Purkinje cell (primary cell): ENCODE measurements at places on chromosomes 6 and 20. TPM values are rescaled to one million over a fixed set of nuclear protein-coding genes. Genes with fewer than 3 reads are reported as not detected.

PAK5 gene
- 6.0 and 8.4 TPM in 2 replicates for polyA plus RNA-seq

ADGRF4 gene
- not detected in 2 replicates for polyA plus RNA-seq

GRM4 gene
- 2.1 and 5.2 TPM in 2 replicates for polyA plus RNA-seq

TFAP2C gene
- not detected in 2 replicates for polyA plus RNA-seq

BPI gene
- not detected in 2 replicates for polyA plus RNA-seq

MAPK13 gene
- 0.69 and 0.94 TPM in 2 replicates for polyA plus RNA-seq

HTR1E gene
- polyA plus RNA-seq = 0.58 TPM in 1 of 2 replicates, not detected in the other

ESF1 gene
- polyA plus RNA-seq = 38.7 and 44.8 TPM in 2 replicates

EFHC1 gene
- polyA plus RNA-seq = 17.9 and 34.6 TPM in 2 replicates

DEFB132 gene
- polyA plus RNA-seq = not detected in 2 replicates

GLYATL3 gene
- polyA plus RNA-seq = not detected in 2 replicates

COQ3 gene
- 48.5 and 65.9 TPM in 2 replicates for polyA plus RNA-seq

SLC26A8 gene
- 1.4 and 2.9 TPM in 2 replicates for polyA plus RNA-seq

LGSN gene
- polyA plus RNA-seq = 0.65 TPM in 1 of 2 replicates, not detected in the other

HCRTR2 gene
- polyA plus RNA-seq = not detected in 2 replicates

HLA-DOB gene
- polyA plus RNA-seq = not detected in 2 replicates

ZNF311 gene
- polyA plus RNA-seq = 0.77 and 0.90 TPM in 2 replicates

TP53TG5 gene
- 2.1 and 3.8 TPM in 2 replicates for polyA plus RNA-seq

PPIL6 gene
- 16.7 and 18.1 TPM in 2 replicates for polyA plus RNA-seq

SLC12A5 gene
- polyA plus RNA-seq = 332 and 498 TPM in 2 replicates

SRSF12 gene
- 5.5 and 8.6 TPM in 2 replicates for polyA plus RNA-seq

STX11 gene
- polyA plus RNA-seq = not detected in 2 replicates

RAET1E gene
- 0.34 TPM in 1 of 2 replicates, not detected in the other for polyA plus RNA-seq

VWA7 gene
- polyA plus RNA-seq = 3.1 TPM in 1 of 2 replicates, not detected in the other

PRL gene
- polyA plus RNA-seq = not detected in 2 replicates

QRSL1 gene
- polyA plus RNA-seq = 8.8 and 10.0 TPM in 2 replicates

SNRPB2 gene
- 178 and 214 TPM in 2 replicates for polyA plus RNA-seq

KLC4 gene
- polyA plus RNA-seq = 7.8 and 17.5 TPM in 2 replicates

HLA-A gene
- 9.9 and 13.0 TPM in 2 replicates for polyA plus RNA-seq

DEFB114 gene
- polyA plus RNA-seq = not detected in 2 replicates

SIM1 gene
- not detected in 2 replicates for polyA plus RNA-seq

SNAI1 gene
- 0.34 TPM in 1 of 2 replicates, not detected in the other for polyA plus RNA-seq

EDN1 gene
- polyA plus RNA-seq = 1.9 TPM in 1 of 2 replicates, not detected in the other

OXT gene
- polyA plus RNA-seq = not detected in 2 replicates

RIPPLY2 gene
- polyA plus RNA-seq = 45.2 and 54.9 TPM in 2 replicates

ERVFRD-1 gene
- 0.39 TPM in 1 of 2 replicates, not detected in the other for polyA plus RNA-seq

NOX3 gene
- 2.4 TPM in 1 of 2 replicates, not detected in the other for polyA plus RNA-seq

FAM83B gene
- polyA plus RNA-seq = not detected in 2 replicates

UTRN gene
- polyA plus RNA-seq = 0.14 and 1.1 TPM in 2 replicates

PARD6B gene
- 3.0 and 5.5 TPM in 2 replicates for polyA plus RNA-seq

MMUT gene
- polyA plus RNA-seq = 35.2 and 37.8 TPM in 2 replicates

MYO6 gene
- polyA plus RNA-seq = 59.2 and 73.5 TPM in 2 replicates

C20orf96 gene
- polyA plus RNA-seq = 8.5 and 9.2 TPM in 2 replicates

DOK5 gene
- 4.0 TPM in 1 of 2 replicates, not detected in the other for polyA plus RNA-seq

RAB44 gene
- polyA plus RNA-seq = not detected in 2 replicates

BFSP1 gene
- 0.38 and 2.1 TPM in 2 replicates for polyA plus RNA-seq

GSTA3 gene
- polyA plus RNA-seq = not detected in 2 replicates

BLCAP gene
- 139 and 162 TPM in 2 replicates for polyA plus RNA-seq

MEP1A gene
- polyA plus RNA-seq = not detected in 2 replicates

TNF gene
- not detected in 2 replicates for polyA plus RNA-seq
